ENCODE measurements at places on chromosomes 16 and 17. TPM values are rescaled to one million over a fixed set of nuclear protein-coding genes. Genes with fewer than 3 reads are reported as not detected.

DNA sequence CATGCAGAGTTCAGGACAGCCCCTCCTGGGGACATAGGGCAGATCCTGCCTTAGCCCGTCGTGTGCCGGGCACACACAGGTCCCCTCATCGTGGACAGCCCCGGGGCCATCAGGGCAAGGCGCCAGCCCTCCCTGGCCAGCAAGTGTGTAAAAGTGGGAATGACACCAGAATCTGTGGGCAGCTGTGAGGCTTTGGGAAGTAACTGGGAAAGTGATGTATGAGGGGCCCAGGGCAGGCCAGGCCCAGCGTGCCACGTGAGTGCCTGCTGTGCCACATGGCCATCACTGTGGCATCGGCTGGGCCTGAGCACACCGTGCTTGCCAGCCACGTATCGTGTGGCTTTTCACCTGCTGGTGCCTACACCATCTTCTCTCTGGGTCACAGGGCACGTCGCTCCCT, 26.6 kb downstream of the ACSF3 start:
- DNase-seq: no peak

- no peak for DNase-seq
These were observed 79.6 kb downstream of the CRISPLD2 start for GRCh38 chr16:84899414-84899813.

DNA sequence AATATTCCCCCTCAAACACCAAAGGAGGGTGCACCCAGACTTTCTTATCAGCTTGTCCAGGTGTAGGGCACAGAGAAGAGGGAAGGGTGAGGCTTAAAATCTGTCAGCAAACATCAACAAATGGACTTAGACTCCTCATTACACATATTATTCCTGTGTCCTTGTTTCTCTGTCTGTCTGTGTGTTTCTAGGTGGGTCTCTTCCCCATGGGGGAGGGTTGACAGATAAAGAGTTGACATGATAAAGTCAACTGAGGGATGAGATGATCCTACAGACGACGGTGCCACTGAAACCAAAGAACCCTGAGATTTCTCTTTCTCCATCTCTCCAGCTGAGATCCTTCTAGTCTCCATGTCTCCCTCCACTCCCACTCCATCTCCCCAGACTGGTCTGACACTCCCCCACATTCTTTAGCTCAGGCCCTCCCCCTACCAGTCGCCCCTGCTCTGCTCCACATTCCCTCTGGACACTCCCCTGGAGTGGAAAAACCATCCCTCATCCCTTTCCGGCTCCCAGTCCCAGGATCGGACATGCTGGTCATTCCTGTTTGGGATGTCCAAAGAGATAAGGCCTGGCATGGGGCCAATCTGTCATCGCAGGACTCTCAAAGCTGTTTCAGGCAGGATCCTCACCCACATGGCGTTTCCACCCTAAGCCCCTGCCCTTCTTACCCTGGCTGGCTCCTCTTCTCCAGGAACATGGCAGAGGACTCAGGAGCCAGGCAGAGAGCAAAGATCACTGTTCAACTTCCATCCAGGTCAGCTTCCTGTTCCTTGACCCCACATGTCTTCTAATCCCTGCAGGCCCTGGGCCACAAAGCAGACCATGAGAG, 2.9 kb upstream of the ITGA3 start:
- DNase-seq: no peak

DNA sequence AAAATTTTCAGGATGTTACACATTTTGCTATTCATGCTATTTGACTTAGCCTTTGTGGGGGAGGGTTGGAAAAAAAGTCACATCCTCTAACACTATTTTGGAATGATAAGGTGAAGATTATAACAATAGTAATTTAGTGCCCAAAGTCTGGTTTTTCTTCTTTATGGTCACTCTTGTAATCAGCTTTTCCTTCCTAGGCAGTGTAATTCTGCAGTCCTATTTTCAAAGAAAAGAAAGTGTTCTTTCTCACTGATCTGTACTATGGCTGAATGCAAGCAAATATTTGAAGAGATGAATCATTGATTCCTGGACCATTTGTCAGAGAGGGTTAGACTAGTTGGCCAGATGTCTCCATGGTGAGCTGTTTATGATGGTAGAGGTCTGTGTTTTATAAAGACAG, 8.4 kb downstream of the RSPRY1 start:
- DNase-seq: no peak

MYH11 gene
- 2,053 TPM for total RNA-seq

Measured in aorta (tissue), 5 donors.